ENCODE measurements at places on chromosomes 13 and 19.

GRCh38 chr19:28065026-28065425, 1147.9 kb downstream of the UQCRFS1 start:
- DNase-seq = no peak

- DNase-seq = no peak
Measured at GRCh38 chr13:66159511-66159910, 1070.6 kb downstream of the PCDH9 start.

- DNase-seq = no peak
Measured at GRCh38 chr13:107819071-107819470, 396.3 kb downstream of the LIG4 start.

- peak; percentile 86 for DNase-seq
Measured at GRCh38 chr19:45885556-45886426, at the start of gene IRF2BP1. Gene IRF2BP1 (minus strand): TSS chr19:45886141. CDS start chr19:45885774, 367 bp downstream.

- DNase-seq = no peak
Measured at GRCh38 chr13:110653271-110653670, 37.9 kb downstream of the NAXD start.

DNA sequence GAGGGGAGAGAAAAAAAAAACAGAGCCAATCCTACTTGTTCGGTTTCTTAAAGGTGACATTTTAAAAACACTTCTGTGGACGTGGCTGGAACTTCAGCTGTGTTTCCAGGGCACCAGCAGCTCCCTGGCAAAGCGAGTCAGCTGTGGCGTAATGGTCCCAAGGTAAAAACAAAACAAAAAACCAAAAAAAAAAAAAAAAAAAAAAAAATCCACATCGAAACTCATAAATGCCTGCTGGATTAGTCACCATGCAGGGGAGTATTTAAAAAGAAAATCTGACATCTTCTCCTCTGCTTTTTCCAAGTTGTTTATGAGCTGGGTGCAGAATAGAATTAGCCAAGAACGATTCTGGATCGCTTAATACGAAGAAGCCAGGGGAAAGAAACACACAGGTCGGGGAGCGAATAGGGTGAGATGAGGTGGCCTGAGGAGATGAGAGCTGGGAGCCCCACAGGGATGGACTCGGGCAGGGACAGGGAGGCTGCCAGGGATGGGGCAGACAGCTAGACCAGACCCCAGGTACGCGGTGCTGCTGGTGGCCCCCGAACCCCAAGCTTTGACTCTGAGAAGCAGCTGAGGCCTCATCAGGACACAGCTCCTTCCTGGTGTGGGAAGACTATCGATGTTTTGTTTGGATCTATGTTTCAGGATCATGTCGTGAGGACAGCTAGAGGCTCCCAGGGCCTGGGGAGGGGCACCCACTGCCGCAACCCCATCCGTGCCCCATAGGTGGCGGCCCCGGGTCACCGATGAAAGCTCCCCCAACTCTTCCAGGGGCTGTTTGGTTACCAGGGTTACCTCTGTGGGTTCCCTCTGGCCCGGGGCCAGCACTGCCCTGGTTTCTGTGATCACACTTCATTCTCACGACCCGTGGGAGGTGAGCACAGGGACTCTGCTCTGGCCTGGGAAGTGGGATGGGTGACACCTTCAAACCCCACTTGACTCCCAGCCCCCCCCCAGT, 3.1 kb upstream of the CTXN1 start:
- peak; percentile 65 for DNase-seq

GRCh38 chr19:7280940-7281666, 13.1 kb downstream of the INSR start:
- no peak for DNase-seq

GRCh38 chr19:18167975-18168645, 5.5 kb upstream of the IFI30 start:
- peak; percentile 64 for DNase-seq

GRCh38 chr19:35085947-35086346, 29.7 kb upstream of the FXYD3 start:
- DNase-seq = no peak

DNA sequence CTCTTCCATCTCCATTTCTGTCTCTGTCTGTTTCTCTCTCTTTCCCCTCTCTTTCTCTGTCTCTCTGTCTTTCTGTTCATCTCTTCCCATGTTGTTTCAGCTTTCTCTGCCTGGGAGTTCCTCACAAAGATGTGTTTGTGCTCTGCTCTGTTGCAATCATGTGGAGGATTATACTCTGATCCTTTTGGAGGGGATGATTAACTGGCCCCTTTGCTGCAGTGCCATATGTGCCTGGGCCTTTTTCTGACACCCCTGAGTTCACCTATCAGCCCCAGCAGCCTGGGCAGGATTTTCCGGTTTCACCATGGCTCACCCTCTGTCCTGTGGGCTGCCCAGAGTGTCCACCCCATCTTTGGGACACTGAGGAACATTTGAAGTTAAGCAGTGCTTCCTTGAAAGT, 9.0 kb upstream of the TEX26 start:
- no peak for DNase-seq

DNA sequence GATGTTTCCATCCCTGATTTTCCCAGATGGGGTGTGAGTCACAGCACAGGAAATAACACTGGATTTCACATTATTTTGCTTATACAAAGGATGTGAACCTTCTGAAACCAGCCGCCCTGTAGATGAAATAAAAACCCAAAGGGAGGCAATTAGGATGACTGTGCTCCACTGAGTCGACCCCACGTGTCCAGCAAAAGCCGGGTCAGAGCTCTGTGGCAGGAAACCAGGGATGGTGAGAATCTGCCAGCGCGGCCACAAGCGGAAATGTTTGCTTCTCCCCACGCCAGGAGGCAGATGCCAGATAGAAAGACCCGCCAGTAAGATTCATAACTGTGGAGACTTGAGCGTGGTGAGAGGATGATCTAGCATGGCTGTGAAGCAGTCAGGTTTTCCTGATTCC, 764.4 kb downstream of the LIG4 start:
- no peak for DNase-seq

- no peak for DNase-seq
Measured at GRCh38 chr19:41426116-41426841, 895 bp downstream of the B3GNT8 start.

DNA sequence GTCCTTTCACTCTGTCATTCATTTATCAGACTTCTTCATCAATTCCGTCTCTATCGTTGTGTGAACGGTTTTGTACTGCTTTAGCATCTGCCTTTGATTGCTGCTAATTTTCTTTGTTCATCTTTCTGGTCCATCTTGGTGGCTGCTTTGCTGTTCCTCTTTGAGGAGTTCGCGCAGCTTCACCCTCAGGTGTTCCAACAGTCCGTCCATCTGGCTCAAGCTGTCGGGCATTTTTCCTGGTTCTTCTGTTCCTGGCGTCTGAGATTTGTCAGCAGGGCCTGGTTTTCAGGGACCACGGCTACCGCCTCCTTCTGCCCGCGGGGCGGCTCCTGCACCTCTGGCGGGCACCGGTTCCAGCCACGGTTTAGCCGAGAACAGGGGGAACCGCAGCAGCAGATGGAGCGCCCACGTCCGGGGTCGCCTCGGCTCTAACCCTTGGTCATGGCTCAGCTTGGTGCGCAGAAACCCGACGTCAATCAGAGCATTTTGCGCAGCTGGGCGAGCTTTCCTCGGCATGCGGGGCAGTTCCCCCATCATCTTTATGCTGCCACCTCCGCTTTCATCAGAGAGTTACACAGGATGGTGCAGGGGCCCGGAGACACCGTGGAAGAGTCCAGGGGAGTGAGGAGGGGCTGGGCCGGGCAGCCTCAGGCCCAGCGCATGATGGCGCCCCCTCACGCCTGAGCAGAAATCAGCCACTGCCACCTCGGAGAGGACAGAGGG, 89.5 kb downstream of the ZNF100 start:
- DNase-seq = no peak

GRCh38 chr19:5121266-5122120, 152.6 kb downstream of the KDM4B start:
- no peak for DNase-seq

GRCh38 chr19:55535173-55535964, 1.6 kb downstream of the SBK2 start:
- DNase-seq = no peak

DNA sequence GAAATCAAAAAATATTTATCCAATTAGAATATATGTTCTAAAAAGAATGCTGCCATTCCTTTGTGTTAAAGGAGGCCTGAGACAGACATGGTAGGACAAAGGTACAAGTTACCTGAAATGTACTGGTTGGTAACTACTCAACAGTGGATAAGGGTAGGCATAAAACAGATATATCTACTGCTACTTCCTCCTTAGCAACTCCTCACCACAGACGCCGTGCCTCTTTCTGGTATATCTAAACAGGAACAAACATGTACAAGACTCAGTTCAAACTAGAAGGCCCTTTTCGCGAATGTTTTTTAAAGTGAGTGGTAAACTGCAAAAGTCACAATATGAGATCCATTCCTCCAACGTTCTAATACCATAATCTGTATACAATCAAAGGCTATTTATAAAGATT, 86.9 kb downstream of the TBC1D4 start:
- no peak for DNase-seq

GRCh38 chr13:24043590-24044350, 116.8 kb upstream of the SPATA13 start:
- DNase-seq = no peak

DNA sequence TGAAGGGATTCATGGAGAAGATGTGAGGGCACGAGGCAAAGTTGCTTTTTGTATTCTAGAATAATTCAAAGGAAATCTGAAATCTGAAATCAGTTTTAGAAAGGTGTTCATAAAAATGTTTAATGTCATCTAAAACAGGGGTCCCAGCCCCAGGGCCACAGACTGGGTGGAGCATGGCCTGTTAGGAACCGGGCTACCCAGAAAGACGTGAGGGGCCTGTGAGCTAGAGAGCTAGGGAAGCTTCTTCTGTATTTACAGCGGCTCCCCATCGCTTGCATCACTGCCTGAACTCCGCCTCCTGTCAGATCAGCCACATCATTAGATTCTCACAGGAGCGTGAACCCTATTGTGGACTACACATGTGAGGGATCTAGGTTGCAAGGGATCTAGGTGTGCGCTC, 151.2 kb downstream of the USP12 start:
- no peak for DNase-seq

DNA sequence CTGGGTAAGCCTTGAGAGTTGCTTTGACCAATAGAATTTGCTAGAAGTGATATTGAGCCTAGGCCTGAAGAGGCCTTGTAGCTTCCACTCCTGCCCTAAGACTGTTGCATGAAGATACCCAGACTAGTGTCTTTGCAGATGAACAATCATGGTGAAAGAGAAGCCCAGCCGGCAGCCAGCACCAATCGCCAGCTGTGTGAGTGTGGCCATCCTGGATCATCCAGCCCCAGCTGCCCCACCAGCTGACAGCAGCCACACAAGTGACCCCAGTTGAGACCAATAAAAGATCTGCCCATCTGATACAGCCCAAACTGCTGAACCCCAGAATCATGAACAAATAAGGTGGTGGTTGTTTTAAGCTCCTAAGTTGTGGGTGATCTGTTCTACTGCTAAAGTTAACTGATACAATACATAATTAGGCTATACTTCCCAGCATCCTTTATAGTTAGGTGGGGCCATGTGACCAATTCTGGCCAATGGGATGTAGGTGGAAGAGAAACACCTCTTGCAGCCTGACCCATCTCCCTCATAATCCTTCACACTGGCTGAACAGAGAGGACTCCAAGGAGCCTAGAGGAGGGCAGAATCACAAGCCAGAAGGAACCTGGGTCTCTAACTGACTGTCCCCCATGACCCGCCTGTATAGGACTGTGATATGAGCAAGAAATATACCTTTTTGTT, 9.4 kb upstream of the ZNF428 start:
- no peak for DNase-seq

DNA sequence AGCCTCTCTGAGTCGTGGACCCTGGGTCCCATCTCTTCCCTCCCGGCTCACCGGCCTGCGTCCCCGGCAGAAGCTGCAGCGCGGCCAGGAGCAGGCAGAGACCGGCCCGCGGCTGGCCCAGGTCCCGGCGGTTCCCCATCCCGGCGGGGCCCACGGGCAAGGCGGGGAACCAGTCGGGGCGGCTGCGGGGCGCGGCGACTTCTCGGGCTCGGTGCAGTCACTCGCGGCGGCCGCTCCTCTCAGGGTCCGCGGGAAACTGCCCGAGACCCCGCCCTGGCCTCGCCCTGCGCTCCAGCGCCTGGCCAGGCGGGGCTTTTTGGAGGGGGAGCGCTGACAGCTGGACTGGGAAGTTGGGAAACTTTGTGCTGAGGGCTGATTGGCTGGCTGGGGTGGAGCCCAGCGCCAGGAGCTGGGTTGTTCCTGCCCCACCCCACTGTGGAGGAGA, at the start of gene COL5A3:
COL5A3 (minus strand) TSS at position 258 of the 445 bp plus-strand sequence; CDS start at position 139, 119 bp downstream.
- DNase-seq = no peak

- DNase-seq = no peak
Measured at GRCh38 chr19:37874784-37875183, 31.6 kb downstream of the WDR87 start.

DNA sequence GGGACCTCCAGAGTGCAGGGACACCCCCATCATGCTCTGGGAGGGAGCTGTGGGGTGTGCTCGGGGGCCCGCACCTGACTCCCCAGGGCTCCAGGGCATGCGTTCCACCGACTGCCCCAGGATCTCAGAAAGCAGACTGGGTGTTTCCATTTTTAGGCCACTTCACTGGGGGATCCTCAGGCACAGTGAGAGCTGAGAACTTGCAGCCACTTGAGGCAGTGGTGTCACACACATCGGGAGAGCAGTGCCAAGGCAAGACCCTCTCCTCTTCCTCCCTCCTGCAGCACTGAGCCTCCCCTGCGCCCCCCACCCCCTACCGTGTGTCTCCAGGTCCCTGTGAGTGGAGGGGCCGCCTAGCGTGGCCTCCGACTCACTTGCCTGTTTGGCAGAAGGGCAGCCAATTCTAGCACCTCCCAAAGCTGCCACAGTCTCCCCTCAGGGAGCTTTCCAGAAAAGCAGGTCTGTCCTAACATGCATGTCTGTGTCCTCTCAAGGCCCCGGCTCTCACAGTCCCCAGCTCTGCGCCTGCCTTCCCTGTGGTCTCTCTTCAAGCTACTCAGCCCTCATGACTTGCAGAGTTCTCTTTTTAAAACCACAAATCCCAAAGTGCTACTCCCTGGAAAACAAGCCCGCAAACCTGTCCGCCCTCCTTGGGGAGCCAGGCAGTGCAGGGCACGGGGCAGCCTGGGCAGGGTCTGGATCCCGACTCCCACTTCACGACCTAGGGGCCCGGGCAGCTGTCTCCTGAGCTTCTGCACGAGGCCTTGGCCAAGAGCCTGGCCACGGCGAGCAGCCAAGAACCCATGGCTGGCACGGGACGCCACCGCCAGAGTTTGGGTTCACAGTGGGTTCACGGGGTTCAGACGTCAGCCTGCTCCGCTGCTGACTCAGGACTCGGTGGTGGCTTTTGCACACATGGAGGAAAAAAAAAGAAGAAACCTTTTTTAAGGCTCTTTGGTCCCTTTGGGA, 94.1 kb downstream of the STK24 start:
- no peak for DNase-seq

DNA sequence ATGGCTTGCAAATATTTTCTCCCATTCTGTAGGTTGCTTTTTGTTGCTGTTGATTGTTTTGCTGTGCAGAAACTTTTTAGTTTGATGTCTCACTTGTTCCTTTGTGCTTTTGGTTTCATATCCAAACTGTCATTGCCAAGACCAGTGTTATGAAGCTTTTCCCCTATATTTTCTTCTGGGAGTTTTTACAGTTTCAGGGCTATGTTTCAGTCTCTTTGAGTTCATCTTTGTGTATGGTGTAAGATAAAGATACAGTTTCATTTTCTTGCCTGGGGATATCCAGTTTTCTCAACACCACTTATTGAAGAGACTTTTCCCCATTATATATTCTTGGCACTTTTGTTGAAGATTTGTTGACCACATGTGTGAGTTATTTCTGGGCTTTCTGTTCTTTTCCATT, 139.9 kb downstream of the MRPL57 start:
- DNase-seq = no peak

- no peak for DNase-seq
Measured at GRCh38 chr13:51298812-51299211, 40.7 kb upstream of the SERPINE3 start.

Measured in activated CD4-positive, alpha-beta T cell treated with anti-CD3 and anti-CD28 coated beads, Interleukin-2, amount 50 U/mL, for 48 hours (primary cell).